ENCODE measurements at places on chromosomes 2 and 18. TPM values are rescaled to one million over a fixed set of nuclear protein-coding genes. Genes with fewer than 3 reads are reported as not detected.

GRCh38 chr2:239822146-239822831 is 202.9 kb downstream of the NDUFA10 start:
- DNase-seq, result no peak

AGAP1 gene
- 0.89 TPM for total RNA-seq

GRCh38 chr2:28600181-28600580 is 104.3 kb downstream of the PLB1 start:
- DNase-seq, result no peak

GRCh38 chr2:147810883-147811765 is 33.7 kb upstream of the ACVR2A start:
- no peak for DNase-seq

DNA sequence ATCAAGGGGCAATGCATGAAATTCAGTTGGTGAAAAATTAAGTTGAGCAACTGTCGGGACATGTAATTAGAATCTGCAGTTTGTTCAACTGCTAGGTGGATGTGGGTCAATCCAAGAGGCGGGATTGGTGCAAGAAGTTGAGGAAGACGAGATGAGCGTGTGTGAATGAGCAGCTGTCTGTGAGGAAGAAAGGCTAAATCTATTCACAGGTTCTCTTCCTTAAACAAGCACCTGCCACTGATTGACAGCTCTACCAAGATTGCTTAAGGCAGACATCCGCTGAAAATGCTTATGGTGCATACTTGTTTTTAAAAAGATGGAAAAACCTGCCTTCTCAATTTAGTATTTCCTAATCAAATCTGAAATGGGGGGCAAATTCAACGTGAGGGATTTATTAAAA is 323.4 kb upstream of the THUMPD2 start:
- no peak for DNase-seq

FHOD3 gene
- total RNA-seq, result not detected

DNA sequence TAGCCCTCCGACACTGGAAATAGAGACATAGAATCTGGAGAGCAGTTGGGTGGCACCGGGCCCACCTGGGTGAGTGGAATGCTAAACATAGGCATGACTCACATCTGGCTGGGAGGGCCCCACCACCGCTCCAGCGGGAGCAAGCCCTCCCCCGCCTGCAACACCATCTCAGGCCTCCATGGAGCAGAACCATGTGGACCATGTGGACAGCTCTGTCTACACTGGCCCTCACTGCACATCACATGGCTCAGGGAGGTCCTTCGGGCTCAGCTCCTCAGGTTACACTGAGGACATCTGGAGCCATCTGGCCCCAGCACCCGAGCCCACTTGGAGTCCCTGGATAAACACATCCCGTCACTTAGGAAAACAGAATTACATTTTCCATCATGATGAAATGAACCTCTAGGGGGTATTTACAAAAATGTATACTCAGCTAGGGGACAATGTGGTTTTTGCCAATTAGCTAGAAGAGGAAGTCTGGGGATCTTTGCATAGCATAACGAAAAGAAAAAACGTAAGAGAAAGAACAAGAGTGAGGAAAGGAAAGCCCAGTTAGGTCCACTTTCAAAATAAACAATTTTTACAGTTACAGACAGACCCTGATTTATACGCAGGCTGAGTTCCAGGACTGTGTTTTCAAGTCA is 30.7 kb upstream of the MLPH start:
- no peak for DNase-seq

DNA sequence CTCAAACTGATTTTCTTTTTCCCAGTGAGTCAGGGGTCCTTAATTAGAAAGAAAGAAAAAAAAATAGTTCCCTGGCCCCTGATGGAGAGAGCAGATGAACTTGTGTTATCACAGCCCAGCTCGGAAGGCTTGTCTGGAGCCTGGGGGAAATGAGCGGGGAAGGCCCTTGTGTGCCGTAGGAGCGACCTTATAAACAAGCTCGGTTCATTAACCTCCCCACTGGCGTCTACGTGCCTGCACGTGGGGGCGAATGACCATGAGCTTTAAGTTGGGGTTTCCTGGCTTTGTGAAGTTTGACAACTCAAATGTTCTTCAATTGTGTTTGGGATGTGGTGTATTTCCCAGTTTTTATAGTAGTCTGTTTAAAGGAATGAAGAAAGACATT is 69.5 kb downstream of the EPAS1 start:
- no peak for DNase-seq

GRCh38 chr18:3857544-3857943 is 407.6 kb downstream of the TGIF1 start:
- DNase-seq, result no peak

GRCh38 chr2:176818617-176819016 is 394.0 kb upstream of the HNRNPA3 start:
- DNase-seq, result no peak

DNA sequence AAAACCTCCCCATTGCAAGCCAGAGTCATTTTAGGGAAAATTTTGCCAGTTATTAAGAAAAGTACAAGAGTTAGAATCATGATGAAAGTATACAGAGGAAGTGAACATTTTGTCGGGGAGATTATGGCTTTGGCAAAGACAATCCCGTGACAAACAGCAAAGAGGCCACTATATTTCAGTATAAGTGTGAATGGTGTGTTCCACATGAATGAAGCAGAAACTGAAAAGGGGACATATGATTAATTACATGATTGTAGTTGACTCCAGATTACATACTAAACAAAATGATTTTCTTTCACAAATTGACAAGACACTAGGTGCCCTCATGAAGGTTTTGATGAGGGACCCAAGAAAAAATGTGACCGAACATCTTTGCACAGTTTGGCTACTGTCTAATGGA is 42.0 kb downstream of the SP140 start:
- DNase-seq, result no peak

- DNase-seq, result no peak
Measured at GRCh38 chr2:145325485-145325884, 805.6 kb upstream of the ZEB2 start.

- DNase-seq, result no peak
Measured at GRCh38 chr2:47690132-47690531, 92.8 kb upstream of the MSH6 start.

CPO gene
- total RNA-seq, result not detected
